ENCODE measurements at places on chromosomes 3 and 15. TPM values are rescaled to one million over a fixed set of nuclear protein-coding genes. Genes with fewer than 3 reads are reported as not detected.

Gene LRRIQ4
- not detected for total RNA-seq

Gene ARPIN
- 9.8 TPM for total RNA-seq

Gene TEX55
- not detected for total RNA-seq

Gene CEP19
- 4.3 TPM for total RNA-seq

Gene ACAD9
- 34.0 TPM for total RNA-seq

Gene CSNK1G1
- total RNA-seq, result 20.6 TPM

Gene ZDHHC23
- 0.74 TPM for total RNA-seq

Gene DNAJC17
- 14.1 TPM for total RNA-seq

Gene CP
- total RNA-seq, result 1.1 TPM

Gene GPR27
- not detected for total RNA-seq

Gene TRIM42
- not detected for total RNA-seq

Gene RGMA
- 0.46 TPM for total RNA-seq

Gene PLA2G4F
- not detected for total RNA-seq

Gene NANOGP8
- not detected for total RNA-seq

Gene PLSCR2
- total RNA-seq, result not detected

Gene CCDC33
- total RNA-seq, result not detected

Gene LRRFIP2
- 41.6 TPM for total RNA-seq

Gene PRTG
- 2.4 TPM for total RNA-seq

Gene CHRNA5
- total RNA-seq, result 0.14 TPM

Gene CDC25A
- 1.3 TPM for total RNA-seq
